ENCODE measurements at places on chromosomes 12 and 14. TPM values are rescaled to one million over a fixed set of nuclear protein-coding genes. Genes with fewer than 3 reads are reported as not detected.

Gene ATG14
- total RNA-seq = 21.7 TPM

Gene KRT77
- 0.10 TPM for total RNA-seq

Gene MFAP5
- 100 TPM for total RNA-seq

Gene STAT2
- 74.5 TPM for total RNA-seq

Gene CLEC4C
- total RNA-seq = not detected

Gene CMAS
- 27.0 TPM for total RNA-seq

Gene HHIPL1
- total RNA-seq = 3.1 TPM

Gene PRPH
- total RNA-seq = 5.2 TPM

Gene RNASE4
- total RNA-seq = 21.0 TPM

Gene SCNN1A
- total RNA-seq = 35.9 TPM

Gene CLEC4E
- total RNA-seq = not detected

Gene LRRC10
- total RNA-seq = not detected

Gene IL22
- not detected for total RNA-seq

Gene SLCO1C1
- 4.0 TPM for total RNA-seq

Gene PCED1B
- 0.31 TPM for total RNA-seq

Gene LIMA1
- 66.1 TPM for total RNA-seq

Gene SPIC
- total RNA-seq = not detected

Gene SIX1
- 42.4 TPM for total RNA-seq

GRCh38 chr14:93075891-93076290 is 39.8 kb downstream of the ITPK1 start:
- no peak for DNase-seq

GRCh38 chr14:94473666-94474410 is 2.2 kb downstream of the SERPINA9 start:
- no peak for DNase-seq

GRCh38 chr14:60087668-60088067 is 4.1 kb upstream of the PCNX4 start:
- DNase-seq = no peak

- DNase-seq = no peak
Measured at GRCh38 chr14:47626151-47627035, 49.0 kb downstream of the MDGA2 start.

DNA sequence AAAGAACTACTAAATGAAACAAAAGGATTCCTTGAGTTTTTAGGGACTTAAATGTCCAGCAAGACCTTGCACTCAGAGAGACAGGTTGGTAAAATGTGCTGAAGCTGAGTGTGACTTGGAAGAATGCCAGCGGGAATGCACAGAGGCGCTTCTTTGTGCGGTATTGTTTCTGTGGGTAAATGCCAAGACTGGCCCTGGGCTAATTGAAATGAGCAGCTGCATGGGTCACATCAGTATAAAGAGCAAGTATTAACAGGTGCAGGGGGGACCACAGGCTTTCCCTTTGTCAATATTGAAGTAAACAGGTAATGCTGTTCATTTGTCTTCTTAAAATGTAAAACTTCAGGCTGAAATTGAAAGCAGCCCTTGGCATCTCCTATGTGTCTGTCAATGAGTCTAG is 74.3 kb downstream of the LMO3 start:
- peak; percentile 91 for DNase-seq

- peak; percentile 8 for DNase-seq
Measured at GRCh38 chr12:79834712-79835376, 100.1 kb downstream of the PPP1R12A start.

GRCh38 chr14:20999591-20999990 is 498 bp downstream of the SLC39A2 start:
- no peak for DNase-seq

- no peak for DNase-seq
Measured at GRCh38 chr12:65372574-65372973, 94.1 kb downstream of the MSRB3 start.

- no peak for DNase-seq
Measured at GRCh38 chr14:69354383-69355153, 43.5 kb downstream of the ERH start.

GRCh38 chr14:90533591-90534021 is 136.8 kb downstream of the CALM1 start:
- DNase-seq = no peak

GRCh38 chr12:123614531-123614930 is 12.6 kb downstream of the DDX55 start:
- DNase-seq = no peak

DNA sequence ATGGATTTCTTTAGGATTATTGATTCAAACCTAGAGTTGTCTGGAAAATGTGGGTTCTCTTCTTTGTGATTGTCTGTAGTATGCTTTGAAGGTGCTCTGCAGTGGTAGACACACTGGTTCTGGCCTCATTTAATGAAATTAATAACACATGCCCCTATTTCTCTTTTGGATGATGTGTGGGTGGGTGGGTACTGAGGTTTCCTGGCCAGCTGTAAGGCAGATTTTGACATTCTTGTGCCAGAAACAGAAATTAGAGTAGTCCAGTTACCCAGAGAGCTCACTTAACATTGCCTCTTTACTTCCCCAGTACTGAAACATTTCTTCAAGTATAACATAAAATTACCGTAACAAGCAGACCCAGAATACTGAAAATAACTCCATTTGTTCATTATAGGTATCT is 14.4 kb downstream of the TSFM start:
- DNase-seq = no peak

DNA sequence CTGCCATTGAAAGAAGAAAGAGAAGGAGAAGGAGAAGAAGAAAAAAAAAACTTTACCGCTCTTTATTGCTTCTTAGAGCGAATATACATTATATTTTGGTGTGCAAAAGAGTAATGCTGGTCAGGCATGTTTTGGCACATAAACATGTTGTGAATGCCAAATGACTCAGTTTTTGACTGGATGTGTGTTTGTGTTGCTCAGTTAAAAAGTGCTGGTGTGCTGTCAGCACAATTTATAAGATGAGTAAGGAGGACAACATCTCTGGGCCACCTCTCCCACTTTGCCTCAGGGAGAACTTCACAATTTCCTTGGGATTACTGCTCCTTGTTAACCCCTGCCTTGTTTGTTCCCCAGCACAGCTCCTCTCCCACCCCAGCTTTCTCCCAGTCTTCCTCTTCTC is 584.8 kb downstream of the ETNK1 start:
- no peak for DNase-seq

- no peak for DNase-seq
Measured at GRCh38 chr14:32818581-32818980, 120.1 kb upstream of the NPAS3 start.

GRCh38 chr12:47779301-47779942 is 6.4 kb downstream of the SLC48A1 start:
- DNase-seq = peak; percentile 96

DNA sequence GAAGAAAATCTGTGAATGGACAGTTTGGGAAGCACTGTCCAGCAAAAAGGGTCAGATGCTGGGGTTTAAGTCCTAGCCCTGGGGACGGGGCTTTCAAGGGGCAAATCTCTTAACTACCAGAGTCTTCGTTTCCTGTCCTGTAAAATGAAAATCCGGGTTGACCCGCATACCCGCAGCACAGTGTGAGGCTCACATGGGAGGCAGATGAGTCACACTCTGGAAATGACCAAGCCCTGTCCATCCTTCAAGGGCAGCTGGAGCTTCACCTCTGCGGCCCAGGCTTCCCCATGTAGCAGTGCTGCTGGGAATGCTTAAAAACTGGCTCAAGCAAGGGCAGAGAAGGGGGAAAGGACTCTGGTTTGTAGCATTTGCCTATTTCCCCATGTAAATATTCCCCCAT is 19.0 kb downstream of the FAM181A start:
- no peak for DNase-seq

- DNase-seq = no peak
Measured at GRCh38 chr12:5184186-5184585, 140.5 kb downstream of the KCNA5 start.

DNA sequence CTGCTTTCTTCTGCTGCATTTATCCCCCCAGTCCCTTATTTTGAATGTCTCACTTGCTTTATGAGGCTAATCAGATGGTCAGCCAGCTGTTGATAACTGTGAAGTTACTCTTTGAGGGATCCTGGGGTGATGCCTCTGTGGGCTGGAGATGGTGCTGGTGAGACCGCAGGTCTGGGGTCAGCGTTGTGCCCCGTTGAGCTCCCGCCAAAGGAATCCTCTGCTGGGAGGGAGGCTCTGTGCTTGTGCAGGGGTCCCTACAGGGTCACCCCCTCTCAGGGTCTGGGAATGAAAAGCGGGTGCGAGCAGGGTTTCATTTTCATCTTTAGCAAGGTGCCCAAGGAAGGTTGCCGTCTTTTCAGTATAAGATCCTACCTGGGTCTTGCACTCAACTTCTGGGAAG is 161.2 kb upstream of the RTL1 start:
- no peak for DNase-seq

DNA sequence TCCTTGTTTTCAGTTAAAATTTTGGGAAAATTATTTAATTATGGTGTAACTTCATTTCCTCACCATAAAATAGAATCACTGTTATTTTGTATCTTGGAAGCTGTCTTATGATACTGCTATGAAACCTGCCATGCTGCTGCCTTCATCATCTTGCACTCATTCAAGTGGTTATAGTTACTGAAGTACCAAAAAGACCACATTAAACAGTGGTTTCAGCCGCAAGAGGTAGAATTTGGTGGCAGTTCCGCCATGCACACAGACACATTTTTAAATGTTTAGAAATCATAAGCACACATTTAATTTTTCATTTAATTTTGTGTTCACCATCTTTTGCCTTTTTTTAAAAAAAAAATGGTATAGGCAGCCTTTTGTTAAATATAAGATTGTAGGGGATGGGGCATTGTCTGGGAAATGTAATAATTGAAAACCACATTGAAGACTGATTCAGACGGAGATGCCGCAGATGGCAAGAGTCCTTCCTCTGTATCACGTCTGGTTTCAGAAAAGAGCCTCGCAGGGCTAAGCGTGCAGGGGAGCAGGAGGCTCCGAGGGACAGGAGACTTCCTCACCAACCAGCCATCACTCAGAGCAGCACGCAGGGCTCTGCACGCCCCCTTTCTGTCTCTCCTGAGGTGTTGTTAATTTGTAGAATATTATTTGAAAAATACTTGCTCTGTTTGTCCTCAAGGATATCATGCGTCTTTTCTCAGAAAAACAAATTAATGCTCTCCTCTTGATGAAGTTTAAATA is 115.2 kb upstream of the PELI2 start:
- no peak for DNase-seq

DNA sequence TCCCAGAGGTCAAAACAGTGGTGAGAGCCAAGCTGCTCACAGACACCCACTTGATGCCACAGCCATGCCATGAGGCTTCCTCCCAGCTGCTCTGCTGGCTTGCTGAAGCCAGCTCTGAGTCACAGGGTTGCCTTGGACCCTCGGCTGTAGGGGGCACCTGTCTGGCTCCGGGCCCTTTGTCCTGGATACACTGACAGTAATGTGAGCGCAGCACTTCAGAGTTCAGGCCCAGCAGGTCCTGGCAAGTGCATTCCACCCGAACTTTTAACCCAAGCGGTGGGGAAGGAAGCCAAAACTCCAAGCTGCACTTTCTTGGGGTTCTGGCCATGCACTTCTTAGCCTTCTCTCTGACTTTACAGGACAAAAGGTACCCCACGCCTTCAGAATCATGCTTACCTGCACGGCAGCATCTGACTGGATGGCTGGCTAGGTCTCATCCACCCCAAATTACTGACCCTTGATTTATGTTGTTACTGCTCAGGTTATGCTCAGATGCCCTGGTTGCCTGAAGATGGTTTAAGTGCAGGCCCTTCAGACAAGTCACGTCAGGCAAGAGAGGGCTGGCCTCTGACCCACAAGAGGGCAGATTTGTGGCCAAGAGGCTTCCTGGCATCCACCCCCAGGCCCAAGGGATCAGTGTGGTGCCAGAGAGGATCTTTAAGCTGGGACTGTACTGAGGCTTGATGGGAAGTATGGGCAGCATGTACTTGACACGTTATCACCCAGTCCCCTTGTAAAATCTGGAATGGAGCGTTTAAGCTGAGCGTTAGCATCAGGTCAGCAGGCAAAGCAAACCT is 24.8 kb downstream of the SLC25A29 start:
- no peak for DNase-seq

GRCh38 chr12:49582201-49582600 is 14.3 kb upstream of the MCRS1 start:
- no peak for DNase-seq

DNA sequence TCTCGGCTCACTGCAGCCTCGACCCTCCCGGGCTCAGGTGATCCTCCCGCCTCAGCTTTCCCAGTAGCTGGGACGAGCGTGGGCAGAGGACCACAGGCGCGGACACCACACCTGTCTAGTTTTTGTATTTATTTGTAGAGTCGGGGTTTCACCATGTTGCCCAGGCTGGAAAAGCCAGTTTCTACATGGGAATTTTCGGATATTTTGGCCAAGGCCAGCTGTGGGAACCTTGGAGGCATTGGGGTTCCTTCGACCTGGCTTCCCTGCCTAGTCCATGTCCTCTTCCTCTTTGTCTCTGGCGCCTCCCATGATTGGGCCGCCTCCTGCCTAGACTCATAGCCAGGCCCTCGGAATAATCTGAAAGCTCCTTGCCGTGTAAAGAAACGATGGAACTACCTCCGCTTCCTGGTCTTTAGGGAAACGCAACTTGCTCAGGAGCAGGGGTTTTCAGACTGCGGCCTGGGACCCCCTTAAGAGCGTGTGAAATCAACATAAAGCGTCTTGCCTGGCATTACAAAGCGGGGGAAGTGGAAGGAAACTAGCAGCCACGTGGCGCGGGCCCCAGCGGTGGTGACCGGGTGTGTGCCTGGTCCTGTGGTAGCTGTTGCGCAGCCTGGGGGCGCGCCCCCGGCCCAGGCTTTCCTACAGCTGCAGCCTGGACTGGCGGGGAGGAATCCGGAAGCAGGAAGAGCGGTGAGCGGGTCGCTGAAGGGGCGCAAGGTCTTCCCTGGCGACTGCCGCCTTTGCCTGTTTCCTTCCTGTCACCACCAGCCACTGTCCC is 1.4 kb upstream of the HSP90AA1 start:
- DNase-seq = peak; percentile 66

DNA sequence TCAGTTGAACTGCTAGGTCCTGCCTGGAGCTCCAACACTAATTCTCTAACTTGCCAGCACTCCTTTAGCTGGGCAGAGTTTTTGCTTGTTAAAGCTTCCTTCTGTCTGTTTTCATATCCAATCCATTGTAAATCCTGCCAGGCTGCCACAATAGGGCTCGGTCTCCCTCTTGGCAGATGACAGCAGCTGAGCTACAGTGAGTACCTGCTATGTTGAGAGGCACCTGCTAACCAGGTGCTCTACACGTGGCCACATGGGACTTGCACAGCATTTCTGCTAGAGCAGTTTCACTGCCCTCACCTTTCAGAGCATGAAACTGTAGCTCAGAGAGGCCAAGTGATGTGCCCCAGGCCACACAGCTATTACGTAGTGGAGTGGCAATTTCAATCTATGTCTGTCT is 106.6 kb upstream of the NOS1 start:
- DNase-seq = no peak

GRCh38 chr12:75814851-75815754 is 216.5 kb downstream of the PHLDA1 start:
- peak; percentile 93 for DNase-seq
